ENCODE measurements at places on chromosomes 2 and 18.

- DNase-seq: no peak
Observed at GRCh38 chr2:33670392-33670937, 71.4 kb upstream of the FAM98A start.

DNA sequence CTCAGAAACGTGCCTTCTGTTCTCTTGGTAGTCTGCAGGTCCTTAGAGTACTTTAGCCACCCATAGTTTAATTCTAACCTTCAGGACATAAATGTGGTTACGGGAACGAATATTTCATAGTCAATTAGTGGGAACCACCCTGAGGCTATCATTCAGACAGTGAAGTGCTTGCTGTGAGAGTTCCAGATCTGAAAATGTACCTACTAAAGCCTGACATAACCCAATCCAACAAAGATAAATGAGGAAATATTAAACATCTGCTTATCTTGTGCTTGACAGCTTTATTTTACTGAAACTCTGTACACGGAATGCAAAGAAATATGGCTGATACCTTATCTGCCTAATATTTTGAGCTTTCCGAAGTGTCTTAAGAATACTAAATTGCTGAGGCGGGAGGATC lies 43.0 kb downstream of the RAB27B start:
- DNase-seq: no peak

DNA sequence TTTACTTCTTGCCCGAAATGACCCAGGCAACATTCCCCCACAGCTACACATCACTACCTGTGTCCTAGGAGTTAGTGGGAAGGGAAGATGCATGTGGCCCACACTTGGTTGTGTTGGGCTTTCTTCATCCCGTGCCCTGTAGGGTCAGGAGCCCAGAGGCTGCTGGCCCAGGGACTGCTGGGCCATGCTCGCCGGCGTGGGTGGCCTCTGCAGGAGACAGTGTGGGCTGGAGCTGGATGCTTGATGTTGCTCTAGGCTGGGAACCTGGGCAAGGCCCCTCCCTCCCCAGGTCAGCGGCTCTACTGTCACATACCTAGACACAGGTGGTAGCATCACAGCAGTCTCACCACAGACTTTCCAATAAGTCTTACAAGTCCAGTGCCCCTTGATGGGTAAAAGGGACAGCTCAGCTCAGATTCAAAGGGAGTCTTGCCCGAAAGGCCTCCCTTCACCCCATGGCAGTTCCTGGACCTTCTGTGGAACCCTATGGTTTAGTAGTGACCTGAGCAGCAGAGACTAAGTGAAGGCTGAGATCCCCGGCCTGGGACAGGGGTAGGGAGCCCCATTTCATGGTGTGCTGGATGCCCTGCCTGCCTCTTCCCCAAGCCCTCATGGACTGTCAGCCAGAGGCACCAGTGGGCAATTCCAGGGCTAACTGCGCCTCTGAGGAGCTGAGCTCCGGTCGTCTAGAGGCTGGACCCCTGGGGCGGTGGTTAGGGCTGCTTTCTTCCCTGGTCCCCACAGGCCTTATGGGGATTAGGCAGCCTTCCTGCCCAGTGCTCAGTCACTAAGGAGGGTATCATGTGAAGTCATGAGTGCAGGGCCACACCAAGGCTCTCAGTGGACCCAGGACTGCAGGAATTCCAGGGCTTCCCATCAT lies 45.4 kb upstream of the FAHD2A start:
- DNase-seq: no peak

DNA sequence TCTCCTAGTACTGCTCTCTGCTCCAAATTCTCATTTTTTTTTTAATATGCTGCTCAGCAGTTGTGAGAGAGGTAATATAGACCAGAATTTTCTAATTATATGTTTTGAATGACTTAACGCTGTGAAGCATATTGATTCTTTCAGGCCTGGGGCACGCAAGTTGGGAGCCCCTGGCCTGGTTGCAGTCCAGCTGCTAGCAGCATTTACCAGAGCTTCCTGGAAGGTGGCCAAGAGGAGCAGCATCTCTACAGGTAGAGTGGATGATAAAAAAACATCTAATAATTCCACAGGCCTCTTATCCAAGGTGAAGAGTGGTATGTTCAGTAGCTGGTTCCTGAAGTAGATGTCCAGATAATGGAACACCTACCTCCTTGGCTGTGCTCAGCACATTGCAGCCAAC lies 7.3 kb upstream of the UGP2 start:
- no peak for DNase-seq

DNA sequence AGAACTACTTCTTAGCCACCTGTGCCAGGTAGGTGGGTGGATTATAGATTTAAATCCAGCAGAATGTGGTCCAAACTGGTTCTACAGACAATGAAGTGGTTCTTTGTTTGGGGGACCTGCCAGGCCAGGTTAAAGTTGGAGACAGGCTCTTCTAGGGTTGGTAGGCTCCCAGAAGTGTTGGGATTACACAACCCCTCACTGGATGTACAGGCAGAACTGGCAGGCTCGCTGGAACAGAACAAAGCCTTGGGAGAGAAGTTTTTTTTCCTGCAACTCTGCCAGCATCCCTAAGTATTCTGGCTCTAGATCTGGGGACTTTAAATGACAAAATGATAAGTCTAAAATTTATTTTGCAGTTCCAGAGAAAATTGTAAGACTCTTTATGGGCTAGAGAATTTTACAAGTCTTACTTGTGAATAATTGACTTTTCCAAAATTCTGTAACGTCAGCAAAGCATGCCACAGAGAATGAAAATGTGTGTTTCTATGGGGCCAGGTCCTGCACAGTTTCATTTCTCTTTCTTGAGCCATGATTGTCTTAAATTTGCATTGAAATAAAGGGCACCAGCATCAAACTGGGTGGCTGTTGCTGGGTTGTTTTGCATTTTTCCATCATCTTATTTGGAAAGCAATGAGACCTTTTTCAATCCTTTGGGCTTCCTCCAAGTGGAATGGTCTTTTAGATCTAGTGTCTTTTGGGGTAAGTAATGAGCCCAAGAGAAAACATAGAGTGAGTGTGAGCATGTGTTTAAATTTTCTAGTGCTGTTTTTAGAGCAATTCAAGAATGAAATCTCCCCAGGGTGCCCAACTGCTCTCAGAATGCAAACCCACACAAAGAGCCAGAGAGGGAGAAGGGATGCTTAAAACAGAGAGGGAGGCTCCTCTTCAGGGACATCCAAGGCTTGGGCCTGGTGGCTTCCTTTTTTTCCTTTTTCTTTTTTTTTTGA lies 32.4 kb upstream of the ATL2 start:
- DNase-seq: no peak

DNA sequence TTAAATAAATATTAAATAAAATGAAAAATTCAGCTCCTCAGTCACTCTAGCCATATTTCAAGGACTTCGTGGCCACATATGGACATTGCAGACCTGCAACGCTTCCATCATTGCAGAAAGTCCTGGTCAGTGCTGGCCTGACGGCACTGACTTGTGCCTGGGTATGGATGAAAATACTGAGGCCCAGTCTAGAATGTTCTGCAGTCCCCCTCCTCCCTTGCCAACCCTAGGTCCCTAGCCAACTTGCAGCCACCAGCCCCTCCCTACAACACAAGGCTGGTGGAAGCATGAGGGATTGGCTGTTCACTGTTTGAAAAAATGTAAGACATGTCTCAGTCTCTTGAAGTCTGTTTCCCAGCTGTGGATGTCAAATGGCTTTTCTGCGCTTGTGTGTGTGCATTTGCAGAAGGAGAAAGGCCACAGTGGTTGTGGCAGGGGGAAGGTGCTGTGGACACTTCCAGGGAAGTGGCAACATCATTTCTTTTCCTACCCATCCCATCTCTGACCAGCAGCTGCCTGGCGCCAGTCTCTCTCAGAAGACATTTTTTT lies 9.9 kb downstream of the IGFBP5 start:
- DNase-seq: no peak

- DNase-seq: no peak
Observed at GRCh38 chr2:26610504-26611335, 30.4 kb downstream of the CIB4 start.
